ENCODE measurements at places on chromosomes 12 and 14.

DNA sequence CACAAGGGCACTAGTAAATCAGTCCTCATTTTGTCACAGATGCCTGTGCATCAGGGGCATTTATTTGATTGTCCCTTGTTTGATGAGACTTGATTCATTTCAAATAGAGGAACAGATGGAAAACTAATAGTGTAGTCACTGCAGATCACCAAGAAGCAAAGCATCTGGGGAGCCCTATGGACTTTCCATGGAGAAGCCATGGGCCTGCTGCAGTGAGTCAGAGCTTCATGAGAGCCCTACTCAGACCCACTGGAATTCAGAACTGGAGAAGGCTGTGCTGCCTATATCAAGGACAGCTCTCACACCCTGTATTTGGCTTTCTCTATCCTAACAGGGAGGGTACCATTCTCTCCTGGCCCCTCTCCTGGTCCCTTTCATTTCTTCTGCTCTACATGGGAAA is 126.2 kb downstream of the GRIP1 start:
- DNase-seq = no peak

DNA sequence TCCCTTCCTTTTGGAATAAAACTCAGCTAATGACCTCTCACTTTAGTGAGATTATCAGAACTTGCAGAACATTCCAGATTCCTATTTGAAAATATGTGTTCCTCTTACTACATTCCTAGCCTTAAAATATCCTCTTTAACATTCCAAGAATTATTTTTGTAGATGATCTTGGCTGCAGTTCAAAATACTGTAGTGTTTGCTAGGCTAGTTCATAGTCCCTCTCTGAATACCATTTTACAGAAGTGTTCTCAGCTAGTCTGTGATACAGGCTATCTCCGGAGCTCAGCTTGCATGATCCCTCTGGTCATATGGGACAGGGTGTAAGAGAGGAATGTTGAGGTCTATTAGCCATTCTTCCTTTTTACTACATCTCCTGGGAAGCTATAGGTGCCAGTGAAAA is 17.6 kb upstream of the GPR33 start:
- DNase-seq = peak; percentile 62

DNA sequence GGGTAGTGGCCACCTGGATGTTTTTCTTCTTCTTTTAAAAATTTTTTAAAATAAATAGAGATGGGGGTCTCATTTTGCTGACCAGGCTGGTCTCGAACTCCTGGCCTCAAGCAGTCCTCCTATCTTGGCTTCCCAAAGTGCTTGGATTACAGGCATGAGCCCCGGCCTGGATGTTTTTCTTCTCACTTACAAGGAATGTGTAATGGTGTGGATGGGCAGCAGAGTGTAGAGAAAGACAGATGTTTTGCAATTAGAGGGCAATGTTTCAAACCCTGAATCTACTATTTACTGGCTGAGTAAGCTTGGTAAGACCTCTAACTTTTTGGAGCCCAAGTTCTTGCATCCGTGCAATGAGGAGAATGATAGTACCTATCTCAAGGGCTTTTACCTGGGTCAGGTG is 48.1 kb downstream of the ADCK1 start:
- DNase-seq = no peak

DNA sequence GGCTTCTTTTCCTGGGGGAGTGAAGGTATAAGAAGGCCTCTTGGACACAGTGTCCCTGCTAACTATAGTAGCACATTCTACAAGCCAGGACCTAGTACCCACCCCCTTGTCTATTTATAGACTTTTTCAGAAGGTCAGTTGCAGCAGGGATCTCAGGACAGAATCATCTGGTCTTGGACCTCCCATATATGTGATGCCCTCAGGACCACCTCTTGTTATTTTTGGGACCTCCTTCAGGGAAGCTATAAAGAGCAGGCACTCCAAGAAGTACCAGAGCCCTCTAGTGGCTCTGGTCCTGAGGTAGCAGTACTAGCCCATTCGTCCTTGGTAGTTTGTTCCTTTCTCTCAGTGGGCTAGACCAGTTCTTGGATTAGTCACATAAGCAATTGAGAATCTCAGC is 4.3 kb downstream of the COQ10A start:
- DNase-seq = peak; percentile 17

DNA sequence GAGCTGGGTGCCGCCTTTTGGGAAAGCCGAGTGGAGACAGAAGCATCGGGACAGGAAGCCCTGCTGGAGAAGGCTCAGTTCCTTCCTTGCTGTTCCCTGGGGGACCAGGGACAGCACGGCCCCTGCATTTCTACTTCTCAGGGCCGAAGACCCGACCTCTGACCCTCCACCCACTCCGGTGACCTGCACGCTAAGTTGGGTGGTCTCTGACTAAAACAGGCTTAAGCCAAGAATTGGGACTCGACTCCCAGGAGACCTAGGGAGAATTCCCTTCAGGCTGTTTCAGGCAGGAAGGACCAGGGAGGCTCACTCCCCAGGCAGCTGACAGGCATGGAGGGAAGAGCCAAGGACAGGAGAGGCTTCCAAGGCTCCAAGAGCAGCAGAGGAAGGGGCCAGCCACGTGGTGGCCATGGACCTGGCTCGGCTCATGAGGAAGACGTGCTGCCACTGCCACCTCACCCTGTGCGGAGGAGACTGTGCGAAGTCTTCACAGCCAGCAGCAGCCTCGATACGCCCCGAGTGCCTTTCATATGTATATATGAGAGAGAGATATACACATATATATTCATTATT is 43.9 kb downstream of the DCAF4 start:
- DNase-seq = no peak

- no peak for DNase-seq
These were observed 101.4 kb upstream of the FKBP4 start for GRCh38 chr12:2693244-2693860.

DNA sequence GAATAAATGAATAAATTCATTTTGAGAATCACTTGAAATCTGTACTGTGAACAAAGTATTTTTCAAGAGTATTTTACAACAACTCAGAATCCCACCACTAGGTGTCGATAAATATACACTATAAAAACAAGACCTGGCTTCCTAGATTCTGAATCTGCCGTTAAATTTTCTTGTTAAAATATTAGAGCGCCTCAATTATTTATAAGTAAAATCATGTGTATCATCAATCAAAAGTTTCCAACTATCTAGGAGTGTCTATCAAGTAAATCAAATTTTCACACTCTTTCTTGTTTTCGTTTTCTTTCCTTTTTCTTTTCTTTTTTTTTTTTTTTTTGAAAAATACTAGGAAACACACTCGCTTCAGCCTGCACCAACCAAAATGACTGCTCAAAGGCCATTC is 179.2 kb upstream of the DCN start:
- DNase-seq = peak; percentile 81

GRCh38 chr12:3073438-3074250 is 3.5 kb upstream of the TSPAN9 start:
- peak; percentile 74 for DNase-seq

DNA sequence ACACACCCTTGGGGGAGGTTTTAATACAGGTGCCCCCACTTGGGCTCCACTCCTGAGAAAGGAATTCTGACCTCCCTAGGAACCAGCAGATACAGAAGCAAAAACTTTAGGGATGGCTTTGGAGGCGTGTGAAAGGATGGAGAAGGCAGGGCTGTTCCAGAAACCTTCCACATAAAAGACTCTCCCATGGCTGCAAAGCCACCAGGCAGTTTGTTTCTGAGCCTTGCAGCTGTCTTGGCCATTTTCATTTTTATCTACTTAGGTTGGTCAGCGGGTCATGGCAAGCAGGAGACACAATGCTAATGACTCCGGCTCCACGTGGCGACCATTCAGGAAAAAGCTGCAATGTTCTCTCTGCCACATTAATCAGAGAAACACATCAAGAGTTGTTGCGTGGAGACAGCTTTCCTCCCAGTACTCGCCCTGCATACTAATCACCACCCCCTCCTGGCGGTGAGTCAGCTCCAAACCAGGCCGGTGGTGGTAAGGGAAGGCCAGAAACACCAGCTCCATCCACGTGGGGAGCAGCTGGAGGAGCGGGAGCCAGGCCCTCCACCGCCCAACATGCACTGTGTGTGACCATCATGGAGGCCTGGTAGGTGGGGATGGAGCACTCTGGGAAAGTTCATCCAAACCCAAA is 30.9 kb upstream of the IRF2BPL start:
- DNase-seq = peak; percentile 92

DNA sequence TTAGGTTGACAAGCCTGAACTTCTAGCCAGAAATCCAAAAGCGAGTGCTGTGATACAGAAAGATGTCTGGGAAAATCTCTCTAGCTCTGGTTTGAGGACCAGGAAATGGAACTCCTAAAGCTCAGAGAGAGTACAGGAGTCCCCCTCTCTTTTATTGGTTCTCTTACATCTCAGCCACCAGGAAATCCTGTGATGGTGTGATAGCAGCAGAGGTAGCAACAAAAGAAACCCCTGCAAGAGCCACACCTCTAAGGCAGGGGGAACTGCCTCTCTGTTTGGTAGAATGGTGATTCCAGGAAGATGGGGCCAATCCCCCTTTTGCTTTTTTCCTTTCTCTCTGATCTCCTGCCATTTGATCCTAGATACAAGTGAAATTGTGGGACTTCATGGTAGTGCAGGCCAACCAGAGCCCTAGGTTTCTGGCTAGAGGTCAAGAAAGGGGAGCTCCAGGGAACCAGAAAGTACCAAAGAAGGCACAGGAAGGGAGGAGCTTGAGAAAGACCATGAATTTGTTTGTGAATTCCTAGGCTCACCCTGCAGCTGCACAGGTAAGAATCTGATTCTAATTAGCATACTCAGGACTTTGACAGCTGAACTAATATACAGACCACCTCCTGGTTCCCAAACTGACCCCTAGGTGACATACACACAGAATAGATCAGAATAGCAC is 88.5 kb downstream of the PAPLN start:
- no peak for DNase-seq

DNA sequence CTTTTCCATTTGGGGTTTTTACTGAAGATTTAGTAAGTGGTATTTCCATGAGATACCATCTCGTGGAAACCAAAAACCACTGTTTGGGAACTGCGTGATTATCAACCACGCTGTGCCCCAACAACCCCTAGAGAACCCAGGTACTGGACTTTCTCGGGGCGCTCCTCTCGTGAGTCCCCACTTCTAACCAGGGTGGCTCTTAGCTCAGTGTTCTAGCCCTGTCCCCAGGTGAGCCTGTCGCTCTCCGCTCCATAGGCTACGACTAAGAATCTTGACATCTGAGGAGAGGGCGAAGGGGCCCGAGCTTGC is 686 bp downstream of the MCRS1 start:
- no peak for DNase-seq

- DNase-seq = no peak
These were observed 47.7 kb downstream of the BCL11B start for GRCh38 chr14:99224116-99224910.

- no peak for DNase-seq
These were observed 380.5 kb upstream of the FBXO33 start for GRCh38 chr14:39812532-39813320.

DNA sequence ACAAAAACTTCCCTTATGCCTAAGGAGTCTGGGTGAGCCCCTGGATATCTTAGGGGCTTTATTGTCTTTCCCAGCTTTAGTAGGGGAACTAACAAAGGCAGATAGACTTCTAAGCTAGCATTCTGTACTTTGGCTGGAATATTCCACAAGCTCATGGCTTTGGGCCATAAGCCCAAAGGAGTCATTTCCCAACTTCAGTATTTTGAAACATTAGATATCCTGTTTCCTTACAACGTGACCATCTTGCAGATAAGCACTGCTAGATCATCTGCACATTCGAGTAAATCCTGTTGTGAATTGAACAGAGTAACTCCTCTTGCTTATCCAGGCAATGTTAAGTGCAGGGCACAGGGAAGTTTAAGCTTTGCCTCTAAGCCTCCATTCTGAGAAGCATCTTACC is 70.6 kb upstream of the ACTN1 start:
- no peak for DNase-seq

DNA sequence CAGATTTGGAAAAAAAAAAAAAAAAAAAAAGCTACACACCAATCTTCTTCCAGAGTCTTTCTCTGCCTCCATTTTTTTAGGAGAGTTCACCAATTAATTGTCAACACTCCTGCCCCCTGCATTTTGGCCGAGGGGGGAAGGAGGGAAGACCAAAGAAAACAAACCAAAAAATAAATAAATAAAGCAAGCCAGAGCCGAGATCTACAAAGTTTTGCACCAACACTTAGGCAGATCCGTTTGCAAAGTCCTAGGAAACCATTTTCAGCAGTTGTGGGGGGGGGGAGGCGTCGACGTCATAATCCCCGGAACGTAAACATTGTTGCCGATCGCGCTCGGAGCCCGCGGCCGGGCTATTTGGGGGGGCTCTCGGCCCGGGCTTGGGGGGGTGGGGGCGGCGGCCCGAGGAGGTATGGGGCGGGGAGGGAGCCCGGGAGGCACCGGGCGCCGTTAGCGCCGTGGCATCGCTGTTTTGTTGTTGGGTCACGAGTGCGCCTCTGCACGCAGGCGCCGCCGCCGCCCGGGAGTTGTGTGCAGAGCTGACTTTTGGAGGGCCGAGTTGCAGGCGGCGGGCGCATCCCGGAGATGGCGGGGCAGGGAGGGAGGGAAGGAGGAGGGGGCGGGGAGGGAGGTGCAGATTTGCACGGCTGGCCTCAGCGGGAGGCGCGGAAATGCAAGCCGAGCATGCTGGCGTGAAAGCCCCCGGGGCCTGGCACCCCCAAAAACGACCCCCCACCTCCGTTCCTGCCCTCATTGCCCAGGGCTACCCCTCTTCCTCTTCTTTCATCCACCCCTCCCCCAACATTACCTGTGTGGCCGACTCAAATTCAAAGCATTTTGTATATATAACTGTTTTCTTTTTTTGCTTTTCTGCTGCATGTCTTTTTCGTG is 598 bp downstream of the KDM2B start:
- DNase-seq = peak; percentile 84

DNA sequence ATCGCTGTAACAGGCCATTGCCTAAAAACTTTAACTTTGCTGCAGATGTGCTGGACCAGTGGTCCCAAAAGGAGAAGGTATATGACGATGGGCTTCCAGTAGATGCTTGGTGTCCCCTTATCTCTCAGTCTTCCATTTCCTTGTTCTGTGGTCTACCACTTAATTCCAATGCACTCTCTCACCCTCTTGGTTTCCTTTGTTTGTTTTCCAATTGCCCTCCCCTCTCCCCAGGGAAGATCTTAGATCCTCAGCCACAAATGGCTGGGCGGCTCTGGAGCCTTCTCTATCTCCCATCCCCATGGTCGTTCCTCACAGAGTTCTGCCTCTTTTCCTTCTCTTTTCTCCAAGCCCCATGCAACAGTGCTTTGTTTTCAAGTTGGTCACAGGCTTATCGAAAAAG is 584 bp downstream of the ACSM4 start:
- DNase-seq = no peak

- DNase-seq = no peak
These were observed 104.9 kb upstream of the FKBP4 start for GRCh38 chr12:2689879-2690278.

GRCh38 chr14:80781972-80782367 is 159.6 kb downstream of the CEP128 start:
- DNase-seq = no peak

- DNase-seq = peak; percentile 43
These were observed 1.3 kb downstream of the MDGA2 start for GRCh38 chr14:47674148-47674542.

DNA sequence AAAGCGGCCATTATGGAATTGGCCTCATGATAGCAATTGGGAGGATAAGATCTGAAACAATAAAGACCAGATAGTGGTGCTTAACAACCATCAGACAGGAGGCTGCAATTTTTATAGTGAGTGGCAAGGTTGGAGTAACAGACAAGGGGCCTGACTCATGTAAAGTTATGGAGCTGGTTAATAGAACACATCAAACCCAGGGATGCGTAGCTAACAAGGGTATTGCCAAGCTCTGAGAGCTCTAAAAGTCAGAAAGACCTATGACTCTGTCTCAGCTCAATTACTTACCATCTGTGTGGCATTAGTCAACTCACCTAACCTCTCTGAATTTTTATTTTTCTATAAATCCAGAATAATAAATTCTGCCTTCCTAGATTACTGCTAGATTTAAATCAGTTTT is 1731.5 kb upstream of the FLRT2 start:
- no peak for DNase-seq

- peak; percentile 89 for DNase-seq
These were observed 15.8 kb downstream of the CD9 start for GRCh38 chr12:6215932-6216494.
